Brain (organoid and tissue), 16 donors: ENCODE measurements at places on chromosomes 7 and 10.

DNA sequence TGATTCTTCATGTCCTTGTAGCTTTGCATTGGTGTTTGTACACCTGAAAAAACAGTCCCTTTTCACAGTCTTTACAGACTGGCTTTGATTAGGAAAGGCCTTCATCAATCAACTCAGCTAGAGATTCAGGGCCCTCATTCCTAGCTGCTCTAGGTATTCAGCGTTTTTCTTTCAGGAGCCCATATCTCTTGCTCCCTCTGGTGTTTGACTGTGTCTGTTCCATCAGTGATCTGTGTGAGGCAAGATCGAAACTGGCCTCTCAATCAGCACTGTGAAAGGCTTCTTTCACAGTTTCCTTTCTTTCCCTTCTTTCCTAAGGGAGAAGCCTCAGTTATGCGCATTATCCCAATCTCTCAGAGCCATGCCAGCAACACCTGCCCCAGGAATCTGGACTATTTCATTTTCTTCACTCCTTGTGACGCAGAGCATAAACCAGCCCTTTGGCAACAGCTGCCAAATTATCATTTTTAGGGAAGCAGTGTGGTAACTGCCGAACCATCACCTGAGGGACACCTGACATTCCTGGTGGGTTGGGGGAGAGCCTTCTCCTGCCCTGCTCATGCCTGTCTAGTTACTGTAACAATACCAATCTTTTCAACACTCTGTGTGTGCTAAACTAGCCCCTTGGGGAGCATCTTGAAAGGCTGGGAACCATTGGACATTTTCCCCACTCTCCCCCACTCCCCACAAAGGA lies 75.7 kb upstream of the CCDC71L start:
- peak; percentile 3 for DNase-seq

GRCh38 chr10:78754269-78755062 lies 314.3 kb upstream of the ZMIZ1 start:
- DNase-seq = peak; percentile 59

DNA sequence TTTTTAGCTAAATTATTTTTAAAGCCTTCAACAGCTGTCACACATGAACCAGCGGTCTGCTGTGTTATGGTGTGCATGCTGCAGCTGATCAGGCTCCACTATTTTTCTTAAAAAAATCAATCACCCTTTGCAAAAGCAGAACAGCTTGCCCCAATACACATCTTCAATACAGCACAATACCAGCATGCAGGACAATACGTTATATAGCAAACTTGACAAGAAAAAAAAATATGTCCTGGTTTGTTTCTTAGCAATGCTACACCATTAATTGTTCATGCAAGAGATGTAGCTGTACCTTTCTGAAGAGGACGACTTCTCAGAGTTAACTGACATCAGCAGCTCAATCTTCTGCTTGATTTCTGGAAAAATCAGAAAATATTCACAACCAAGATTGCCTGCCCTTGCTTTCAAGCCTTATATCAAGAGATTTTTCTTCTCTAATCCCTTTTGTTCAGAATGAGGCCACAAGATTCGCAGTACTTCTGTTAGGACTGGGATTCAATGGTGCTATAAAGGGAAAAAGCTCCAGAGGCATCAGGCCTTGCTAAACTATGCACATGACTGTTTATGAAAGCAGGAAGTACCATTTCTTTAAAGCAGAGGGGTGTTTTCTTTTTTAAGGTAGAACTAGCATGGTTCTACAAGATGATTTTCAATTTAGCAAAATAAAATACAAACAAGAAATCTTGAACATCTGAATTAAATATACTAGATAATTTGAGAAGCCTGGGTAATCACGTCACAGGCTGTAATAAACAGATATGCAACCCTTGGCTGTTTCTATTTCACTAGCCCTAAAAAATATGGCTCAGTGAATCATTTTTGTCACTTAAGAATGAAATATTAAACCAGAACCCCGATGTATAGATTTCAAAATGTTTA lies 120.0 kb downstream of the SRPK2 start:
- peak; percentile 89 for DNase-seq

DNA sequence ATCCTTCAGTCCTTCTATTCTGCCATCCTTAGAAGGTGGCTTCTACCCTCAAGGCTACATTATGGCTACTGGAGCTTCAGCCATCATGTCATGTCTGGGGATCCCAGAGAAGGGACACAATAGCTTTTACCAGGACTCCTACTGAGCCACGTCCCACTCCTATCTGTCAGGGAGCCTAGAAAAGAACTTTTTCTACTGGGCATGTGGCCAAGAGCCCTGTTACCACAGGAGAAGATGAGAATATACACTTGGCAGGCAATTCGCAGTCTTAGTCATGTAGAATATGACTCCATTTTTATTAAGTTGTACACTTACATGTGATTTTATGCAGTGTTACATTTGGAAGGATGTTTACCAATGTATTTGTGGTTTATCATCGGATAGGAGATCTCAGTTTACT lies 64.6 kb upstream of the KCNMA1 start:
- no peak for DNase-seq

- DNase-seq = no peak
Measured at GRCh38 chr7:43653891-43654504, 71.1 kb downstream of the STK17A start.

DNA sequence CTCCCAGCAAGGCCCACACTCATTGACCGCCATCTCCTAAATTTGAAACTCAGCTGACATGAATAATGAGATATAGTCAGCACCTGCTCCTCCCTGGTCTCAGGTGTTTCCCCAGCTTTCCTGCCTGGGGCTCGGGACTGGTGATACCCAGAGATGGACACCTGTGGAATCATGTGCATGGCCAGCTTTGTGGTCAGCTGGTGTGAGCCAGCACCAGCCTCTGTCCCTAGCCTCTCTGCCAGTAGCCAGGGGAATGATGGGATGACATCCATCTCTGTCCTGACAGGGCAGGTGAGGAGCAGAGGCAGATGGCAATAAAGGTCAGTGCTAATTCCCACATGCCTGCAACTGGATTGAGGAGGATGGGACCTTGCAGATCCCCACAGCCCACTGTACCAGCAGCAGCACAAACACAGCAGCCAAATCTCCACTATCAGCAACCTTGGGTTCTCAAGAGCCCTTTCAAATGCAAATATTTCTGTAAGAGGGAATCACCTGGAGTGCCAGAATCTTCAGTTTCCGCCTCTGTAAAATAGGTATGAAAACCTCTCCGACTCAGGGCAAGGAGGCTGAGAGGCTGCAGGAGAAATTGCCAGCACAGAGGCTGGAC lies 329.2 kb upstream of the ZMIZ1 start:
- DNase-seq = no peak

DNA sequence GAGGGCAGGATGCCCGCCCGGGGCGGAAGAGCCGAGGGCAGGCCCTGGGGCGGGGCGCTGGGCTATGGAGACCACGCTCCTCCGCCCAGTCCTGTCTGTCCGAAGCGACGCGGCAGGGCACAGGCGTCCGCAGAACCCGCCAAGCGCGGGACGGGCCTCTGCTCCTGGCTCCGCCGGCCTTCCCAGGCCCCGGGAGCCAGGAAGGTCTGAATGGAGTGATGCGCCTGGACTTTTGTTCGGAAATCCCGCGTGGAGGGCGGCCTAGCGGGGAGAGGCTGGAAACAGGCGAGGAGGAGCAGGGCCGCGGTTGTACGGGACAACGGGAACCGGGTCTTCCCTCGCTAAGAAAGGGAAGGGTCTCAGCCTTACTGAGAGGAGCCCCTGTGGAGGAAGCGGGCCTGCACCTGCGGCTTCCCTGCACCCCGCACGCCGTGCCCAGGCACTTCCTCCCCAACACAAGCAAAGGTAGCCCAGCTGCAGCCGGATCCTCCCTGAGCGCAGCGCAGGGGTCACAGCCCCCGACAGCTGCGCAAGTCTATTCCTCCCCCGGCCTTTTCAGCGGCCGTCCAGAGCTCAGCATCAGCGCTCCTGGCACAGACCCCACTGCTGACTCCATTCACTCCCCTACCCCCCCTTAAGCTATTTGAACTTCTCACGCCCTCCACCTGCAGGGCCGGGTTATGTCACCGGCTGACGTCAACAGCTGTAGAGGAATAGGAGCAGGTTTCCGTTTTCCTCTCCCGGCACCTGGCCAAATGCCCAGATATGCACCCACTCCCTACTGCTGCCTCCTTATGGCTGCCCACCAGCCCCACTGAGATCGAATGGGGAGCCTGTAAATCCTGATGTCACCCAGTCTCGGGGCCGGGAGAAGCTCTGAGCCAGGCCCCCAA lies 143.2 kb upstream of the RET start:
- no peak for DNase-seq

GRCh38 chr7:116984511-116984910 lies 31.2 kb downstream of the ST7 start:
- DNase-seq = no peak

DNA sequence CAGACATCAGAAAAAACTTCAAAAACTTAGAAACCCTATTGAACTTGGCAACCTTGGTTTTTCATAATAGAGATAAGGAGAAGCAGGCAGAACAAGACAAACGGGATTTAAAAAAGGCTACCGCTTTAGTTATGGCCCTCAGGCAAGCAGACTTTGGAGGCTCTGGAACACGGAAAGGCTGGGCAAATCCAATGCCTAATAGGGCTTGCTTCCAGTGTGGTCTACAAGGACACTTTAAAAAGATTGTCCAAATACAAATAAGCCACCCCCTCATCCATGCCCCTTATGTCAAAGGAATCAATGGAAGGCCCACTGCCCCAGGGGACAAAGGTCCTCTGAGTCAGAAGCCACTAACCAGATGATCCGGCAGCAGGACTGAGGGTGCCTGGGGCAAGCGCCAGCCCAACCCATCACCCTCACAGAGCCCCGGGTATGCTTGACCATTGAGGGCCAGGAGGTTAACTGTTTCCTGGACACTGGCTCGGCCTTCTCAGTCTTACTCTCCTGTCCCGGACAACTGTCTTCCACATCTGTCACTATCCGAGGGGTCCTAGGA lies 115.3 kb downstream of the NRCAM start:
- no peak for DNase-seq

- DNase-seq = no peak
Measured at GRCh38 chr7:107551936-107552335, 11.8 kb downstream of the COG5 start.

- no peak for DNase-seq
Measured at GRCh38 chr10:103044942-103045489, 126.9 kb downstream of the CNNM2 start.

DNA sequence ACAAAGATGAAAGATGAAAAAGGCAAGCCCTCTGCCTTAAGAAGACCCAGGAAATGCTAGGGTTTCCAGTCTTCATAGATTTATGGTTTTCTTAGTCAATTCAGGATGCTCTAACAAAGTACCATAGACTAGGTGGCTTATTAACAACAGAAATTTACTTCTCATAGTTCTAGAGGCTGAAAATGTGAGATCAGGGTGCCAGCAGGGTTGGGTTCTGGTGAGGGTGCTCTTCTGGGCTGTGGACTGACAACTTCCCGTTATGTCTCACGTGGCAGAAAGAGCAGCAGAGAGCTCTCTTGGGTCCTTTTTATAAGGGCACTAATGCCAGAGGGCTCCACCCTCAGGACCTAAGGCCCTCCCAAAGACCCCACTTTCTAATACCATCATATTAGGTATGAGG lies 23.7 kb downstream of the ELMO1 start:
- no peak for DNase-seq

DNA sequence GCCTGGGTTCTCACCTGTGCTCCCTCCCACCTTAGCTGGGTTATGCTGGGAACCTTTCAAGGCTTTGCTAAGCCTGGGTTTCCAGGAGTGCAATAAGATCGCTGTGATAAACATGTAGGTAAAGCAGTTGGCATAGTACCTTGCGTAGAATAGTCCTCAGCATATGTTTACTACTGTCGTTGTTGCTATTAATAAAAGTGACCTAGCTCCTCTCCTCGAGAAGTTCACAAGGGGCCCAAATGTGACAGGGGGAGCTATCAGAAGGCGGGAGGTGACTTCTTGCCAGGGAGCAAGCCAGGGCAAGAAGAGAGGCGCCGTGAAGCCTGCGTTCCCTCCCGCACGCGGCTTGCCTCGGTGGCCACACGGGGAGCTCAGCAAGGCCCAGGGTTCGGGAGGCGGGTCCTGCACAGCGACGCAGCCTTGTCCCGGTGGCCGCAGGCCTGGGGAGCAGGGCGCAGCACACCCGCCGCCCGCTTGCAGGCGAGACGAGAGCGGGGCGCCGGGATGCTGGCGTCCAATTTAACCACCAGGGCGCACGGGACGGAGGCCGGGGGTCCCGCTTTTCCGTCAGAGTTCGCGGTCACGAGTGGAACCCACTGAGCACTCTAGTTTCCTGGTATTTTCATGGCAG lies 106.2 kb downstream of the SNX10 start:
- no peak for DNase-seq

GRCh38 chr7:105339404-105340323 lies 49.1 kb downstream of the SRPK2 start:
- DNase-seq = no peak

DNA sequence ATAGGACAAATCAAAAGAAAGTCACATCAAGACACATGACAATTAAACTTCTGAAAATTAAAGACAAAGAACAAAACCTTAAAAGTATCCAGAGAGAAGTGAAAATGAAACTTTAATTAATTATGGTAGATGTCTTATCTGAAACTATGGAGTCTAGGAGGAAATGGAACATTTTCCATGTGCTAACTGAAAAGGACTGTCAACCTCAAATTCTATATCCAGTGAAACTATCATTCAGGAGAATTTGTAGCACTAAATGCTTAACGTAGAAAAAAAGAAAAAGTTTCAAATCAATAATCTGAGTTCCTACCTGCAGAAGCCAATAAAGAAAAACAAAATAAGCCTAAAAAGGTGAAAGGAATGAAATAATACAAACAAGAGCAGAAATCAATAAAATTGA lies 33.1 kb upstream of the C10orf71 start:
- no peak for DNase-seq

DNA sequence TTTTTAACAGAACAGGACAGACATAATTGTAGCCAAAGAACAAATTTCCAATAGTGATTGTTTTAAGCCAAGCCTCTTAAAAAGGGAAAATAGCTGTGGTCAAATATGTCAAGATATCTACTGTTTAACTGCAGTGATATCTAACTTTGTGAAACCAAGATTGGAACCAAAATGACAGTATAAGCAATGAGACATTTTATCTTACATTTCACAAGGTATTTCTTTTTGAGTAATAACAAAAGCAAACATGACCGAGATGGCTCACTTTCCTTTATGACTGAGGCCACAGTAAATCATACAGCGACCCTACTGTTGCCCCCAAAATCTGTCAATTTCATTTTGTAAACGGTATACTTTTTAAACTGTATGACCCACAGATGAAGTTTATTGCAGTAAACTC lies 215.8 kb downstream of the MLLT10 start:
- DNase-seq = no peak

GRCh38 chr10:132904814-132905649 lies 37.3 kb downstream of the CFAP46 start:
- no peak for DNase-seq

DNA sequence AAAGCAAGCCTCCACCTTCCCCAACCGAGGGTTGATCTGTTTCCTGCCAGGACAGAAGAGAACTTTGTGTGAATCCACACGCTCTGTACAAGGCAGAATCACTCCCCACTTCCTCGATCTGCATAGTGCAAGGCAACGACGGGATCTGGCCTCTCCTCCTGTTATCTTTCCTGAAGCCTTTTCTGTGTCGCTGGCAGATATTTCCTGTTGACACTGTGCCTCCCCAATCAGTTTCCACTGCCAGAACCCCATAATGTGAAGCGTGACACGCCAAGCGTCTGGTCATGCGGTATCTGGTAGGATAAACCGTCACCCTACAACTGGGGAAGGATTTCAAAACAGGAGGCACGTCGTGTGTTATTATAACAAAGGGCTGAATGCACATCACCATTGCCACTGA lies 57.2 kb downstream of the FAM171A1 start:
- no peak for DNase-seq

GRCh38 chr7:157637216-157637949 lies 300.6 kb downstream of the DNAJB6 start:
- peak; percentile 94 for DNase-seq
